Stimulated activated CD8-positive, alpha-beta memory T cell treated with anti-CD3 and anti-CD28 coated beads, Interleukin-12 subunit alpha, Interleukin-12 subunit beta, amount 100 ng/mL, for 1 hour (primary cell): ENCODE measurements at places on chromosomes 2 and 18.

- DNase-seq, result no peak
Measured at GRCh38 chr2:54228945-54229344, 27.1 kb downstream of the TSPYL6 start.

GRCh38 chr2:122873951-122874350, 1118.5 kb downstream of the TSN start:
- no peak for DNase-seq

GRCh38 chr2:61631321-61631720, 93.2 kb upstream of the XPO1 start:
- DNase-seq, result no peak

- DNase-seq, result no peak
Measured at GRCh38 chr2:23342075-23342474, 42.9 kb upstream of the KLHL29 start.

DNA sequence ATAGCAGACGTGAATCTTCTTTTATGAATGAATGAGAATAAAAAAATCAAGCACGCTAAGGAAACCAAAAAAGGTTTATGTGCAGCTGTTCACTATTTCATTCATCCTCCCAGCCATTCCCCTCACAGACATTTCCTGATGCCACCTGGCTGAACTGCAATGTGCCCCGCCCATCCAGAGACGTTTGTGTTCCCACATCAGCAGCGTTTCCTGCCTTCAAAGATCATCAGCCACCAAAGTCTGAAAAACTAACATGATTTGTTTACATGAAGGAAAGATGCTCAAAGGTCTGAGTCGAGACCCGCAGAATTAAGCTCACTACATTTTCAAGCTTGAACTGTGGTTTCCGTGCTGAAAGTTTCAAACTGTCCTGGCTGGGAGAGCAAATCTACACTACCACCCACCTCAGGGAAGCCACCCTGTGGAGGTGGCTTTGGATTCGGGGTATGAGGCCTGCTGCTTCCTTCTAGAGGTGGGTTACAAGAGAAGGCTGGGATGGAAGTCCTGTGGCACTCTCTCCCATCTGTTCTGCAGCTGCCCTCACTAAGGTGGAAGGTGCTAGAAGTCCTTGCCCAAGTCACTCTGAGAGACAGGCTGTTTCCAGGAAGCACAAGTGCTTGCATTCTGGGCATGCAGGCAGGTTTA, 201.3 kb upstream of the OSR1 start:
- no peak for DNase-seq

DNA sequence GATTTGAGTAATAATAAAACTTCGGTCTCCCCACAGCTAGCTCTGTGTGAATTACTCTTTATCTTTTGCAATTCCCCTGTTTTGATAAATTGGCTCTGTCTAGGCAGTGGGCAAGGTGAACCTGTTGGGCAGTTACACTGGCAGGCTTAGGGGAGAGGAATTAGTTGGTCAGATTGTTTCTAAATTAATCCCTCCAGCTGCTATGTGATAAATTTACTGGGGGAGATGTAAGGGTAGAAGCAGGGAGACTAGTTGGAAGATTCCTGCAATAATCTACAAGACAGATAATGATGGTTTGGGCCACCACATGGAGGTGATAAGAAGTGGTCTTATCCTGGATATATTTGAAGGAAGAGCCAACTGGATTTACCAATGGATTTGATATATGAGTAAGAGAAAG, 118.5 kb upstream of the TACR1 start:
- DNase-seq, result no peak

DNA sequence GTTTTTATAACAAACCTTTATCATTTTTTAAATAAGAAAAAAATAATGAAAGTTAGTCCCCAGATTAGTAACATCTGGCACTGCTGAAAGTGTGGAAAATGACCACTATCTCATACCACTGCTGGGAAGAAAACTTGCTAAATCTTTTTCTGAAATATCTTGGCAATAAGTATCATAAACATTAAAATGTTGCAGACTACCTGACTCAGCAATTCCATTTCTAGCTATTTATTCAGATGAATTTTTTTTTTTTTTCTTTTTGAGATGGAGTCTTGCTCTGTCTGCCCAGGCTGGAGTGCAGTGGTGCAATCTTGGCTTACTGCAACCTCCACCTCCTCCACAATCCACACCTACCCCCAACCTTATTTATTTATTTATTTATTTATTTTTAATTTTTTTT, 35.3 kb upstream of the SOS1 start:
- DNase-seq, result no peak

DNA sequence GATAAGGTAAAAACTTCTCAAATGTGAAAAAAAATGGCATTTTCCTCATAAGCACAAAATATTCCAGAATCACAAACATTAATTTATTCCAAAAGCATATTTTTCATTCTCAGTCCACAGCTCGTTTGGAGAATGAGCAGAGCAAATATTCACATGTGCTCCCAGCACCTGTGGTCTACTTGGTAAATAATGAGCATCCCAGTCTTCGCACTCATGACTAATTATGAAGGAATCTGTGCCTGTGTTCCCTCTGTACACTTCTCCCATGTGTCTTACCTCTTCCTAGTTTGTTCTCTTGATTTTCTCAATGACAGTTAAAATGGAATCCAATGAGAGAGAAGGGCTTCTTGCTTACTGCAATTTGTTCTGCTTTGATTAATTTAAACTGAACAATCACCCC, 671.0 kb upstream of the SOX11 start:
- no peak for DNase-seq

GRCh38 chr2:180017784-180018183, 10.7 kb upstream of the CWC22 start:
- DNase-seq, result no peak

GRCh38 chr2:10591207-10591606, 98.6 kb downstream of the NOL10 start:
- DNase-seq, result no peak

- DNase-seq, result no peak
Measured at GRCh38 chr2:99998651-99999320, 143.6 kb downstream of the AFF3 start.

DNA sequence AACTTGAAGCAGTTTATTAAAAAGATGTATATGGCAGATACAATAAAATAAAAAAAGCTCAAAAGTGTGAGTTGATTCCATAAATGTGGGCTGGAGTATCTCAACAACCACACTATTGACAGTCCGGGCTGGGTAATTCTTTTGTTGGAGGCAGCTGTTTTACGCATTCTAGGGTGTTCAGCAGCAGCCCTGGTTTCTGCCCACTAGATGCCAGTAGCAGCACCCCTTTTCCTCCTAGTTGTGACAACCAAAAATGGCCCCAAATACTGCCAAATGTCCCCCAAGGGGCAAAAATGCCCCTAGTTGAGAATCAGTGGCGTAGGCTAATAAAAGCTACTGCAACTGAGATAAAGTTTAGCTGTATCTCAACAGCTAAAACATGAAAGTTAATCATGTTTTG, 44.8 kb downstream of the CHMP3 start:
- peak; percentile 9 for DNase-seq

- no peak for DNase-seq
Measured at GRCh38 chr2:64243081-64244036, 99.1 kb upstream of the PELI1 start.

- no peak for DNase-seq
Measured at GRCh38 chr2:197304556-197305011, 6.0 kb downstream of the ANKRD44 start.
